ENCODE measurements at places on chromosomes 4 and X.

- DNase-seq = peak; percentile 25
These were observed 2.8 kb downstream of the NKX6-1 start for GRCh38 chr4:84496331-84496705.

DNA sequence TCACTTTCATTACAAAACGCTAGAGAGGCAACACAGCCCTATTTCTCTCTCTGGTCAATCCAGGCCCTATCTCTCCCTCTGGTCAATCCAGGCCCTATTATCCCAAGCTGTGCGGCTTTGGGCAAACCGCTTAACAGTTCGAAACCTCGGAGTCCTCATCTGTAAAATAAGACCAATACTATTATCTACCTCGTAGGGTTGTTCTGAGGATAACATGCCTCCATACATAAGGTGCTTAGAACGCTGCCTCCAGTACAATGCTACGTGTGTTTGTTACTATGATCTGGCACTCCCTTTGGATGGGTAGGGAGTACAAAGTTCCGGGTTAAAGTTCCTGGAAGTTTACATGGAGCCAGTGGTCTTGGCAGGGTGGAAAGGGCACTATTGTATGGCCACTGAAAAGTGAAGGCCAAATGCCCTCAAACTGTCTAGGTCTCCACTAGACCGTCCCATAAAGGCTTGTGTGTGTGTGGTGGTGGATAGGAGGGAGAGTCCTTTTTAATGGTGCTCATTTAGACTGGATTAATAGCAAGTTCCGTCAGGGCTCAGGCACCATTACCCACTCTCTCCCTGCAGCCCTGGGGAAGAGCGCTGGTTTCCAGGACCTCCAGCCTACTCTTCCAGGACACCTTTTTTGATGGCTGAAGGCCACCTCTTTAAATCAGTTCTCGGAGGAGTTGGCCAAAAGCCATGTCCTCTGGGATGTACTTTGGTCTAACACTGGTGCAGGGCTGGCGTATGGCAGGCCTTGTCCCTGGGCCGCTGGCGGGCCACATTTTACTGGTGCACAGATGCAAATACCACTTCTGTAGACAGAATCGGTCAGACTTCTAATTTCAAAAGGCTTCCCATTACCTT is 75.6 kb upstream of the BCOR start:
- peak; percentile 39 for DNase-seq

DNA sequence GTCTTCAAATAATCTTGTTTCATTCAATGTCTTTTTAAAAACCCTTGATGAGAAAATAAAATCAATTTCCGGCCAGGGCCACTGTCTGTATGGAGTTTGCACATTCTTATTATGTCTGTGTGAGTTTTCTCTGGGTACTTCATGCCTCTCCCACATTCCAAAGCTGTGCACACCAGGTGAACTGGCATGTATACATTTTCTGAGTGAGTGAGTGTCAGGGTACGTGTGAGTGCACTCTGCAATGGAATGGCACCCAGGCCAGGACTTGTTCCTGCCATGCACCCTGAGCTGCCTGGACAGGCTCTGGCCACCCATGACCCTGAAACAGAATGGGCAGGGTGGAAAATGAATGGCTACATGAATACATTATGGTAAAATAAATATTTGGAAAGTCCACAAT is 61.3 kb downstream of the UBE2NL start:
- no peak for DNase-seq

GRCh38 chrX:22057667-22058066 is 25.5 kb downstream of the PHEX start:
- no peak for DNase-seq

DNA sequence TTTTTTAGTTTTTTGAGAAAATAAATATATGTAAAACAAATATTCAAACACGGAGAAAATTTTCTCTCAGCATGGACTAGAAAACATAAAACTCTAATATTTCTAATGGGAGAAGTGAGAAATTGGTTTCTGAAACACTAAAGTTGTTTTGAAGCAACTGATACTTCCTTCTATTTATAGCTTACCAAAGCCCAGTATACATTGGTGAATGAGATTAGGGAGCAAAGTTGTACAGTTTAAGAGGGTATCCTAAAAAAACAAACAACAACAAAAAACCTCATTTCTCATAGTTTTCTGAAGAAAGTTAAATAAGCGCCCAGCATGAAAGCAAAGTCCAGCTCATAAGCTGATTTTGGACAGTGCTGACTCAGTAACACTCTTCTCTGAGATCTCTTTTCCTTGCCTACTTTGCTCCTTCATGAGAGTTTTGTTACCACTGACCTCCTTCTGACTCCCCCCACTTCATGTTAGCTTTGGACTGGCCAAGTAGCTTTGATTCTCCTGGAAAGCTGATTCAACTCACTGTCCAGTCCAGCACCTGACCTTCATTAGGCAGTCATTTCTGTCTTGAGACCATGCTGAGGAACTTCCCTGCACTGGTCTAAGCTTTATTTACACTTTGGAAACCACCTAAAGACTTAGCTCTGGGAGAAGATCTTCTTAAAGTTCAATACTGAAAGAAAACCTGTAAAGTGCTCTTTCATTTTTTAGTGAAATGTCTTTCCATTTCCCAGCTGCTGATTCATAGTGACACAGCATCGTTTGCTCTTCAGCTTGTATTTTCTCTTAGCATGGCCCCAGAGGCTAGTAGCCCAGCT is 21.8 kb upstream of the P2RY10 start:
- DNase-seq = no peak

GRCh38 chrX:13223868-13224567 is 95.8 kb downstream of the ATXN3L start:
- no peak for DNase-seq

DNA sequence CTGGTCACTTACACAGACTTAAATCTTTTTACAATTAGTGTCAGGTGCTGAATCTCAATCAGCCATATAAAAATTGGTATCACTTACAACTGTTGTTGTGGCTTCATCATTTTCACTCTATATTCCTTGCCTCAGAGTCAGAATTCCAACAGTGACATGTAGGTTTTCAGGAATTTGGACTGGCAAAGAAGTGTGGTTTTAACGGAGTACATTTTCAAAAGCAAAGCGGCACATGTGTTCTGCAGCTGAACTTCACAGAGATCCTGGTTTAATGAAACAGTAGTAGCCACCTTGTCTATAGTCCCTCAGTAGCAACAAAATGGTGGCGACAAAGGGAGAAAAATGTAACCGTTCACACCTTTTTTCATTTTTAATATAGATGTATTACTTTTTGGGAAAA is 486.6 kb downstream of the FAT4 start:
- no peak for DNase-seq

DNA sequence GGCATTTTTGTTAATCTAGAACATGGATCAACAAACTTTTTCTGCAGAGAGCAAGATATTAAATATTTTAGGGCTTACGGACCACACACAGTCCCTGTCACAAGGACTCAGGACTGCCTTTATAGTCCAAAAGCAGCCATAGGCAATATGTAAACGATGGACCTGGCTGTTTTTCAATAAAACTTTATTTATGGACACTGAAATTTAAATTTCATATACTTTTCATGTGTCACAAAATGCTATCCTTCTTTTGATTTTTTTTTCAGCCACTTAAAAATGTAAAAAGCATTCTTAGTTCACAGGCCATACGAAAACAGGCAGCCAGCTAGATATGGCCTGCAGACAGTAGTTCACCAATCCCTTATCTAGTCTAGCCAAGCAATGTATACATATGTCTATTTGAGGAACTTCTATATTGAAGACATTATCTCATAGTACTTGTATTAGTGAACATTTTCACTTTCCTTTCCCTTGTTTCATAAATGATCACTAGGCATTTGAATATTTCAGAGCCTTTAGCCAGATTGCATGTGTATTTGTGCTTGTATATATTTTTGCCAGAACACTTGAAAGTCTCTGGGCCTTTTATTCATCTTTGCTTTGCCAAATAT is 350.9 kb downstream of the RPA4 start:
- DNase-seq = no peak

- DNase-seq = no peak
These were observed 10.5 kb upstream of the TMEM165 start for GRCh38 chr4:55385201-55385649.
